ENCODE measurements at places on chromosomes 2 and 18.

DNA sequence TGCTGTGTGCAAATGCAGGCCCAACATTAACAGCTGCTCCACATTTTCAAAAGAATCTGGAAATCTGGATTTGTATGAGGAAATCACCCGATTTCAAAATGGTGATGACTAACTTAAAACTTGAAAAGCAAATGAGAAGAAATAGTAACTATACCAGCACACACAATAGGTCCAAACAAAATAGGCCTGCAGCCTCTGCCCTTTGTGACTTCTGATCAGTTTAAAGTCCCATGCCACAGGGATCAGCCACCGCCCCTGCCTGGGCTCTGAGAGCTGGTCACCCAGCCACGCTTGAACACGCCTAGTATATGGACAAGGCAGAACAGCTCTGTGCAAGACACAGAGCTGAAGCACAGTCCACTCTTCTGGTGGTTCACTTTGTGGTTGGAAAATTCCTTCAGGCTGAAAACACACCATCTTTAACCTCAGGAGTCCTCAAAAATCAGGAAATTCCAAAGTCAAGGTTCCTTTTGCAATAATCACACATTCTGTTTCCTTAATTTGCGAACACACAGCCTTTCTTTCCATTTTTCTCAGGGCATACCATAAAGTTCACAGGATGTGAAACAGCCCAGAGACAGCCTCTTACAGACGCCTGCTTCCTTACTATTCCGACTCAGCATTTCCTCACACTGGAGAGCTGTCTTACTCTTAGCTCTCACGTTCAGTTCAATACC lies 150.1 kb upstream of the RIOK3 start:
- DNase-seq: no peak

- no peak for DNase-seq
Measured at GRCh38 chr2:98324181-98324580, 22.1 kb upstream of the CNGA3 start.

DNA sequence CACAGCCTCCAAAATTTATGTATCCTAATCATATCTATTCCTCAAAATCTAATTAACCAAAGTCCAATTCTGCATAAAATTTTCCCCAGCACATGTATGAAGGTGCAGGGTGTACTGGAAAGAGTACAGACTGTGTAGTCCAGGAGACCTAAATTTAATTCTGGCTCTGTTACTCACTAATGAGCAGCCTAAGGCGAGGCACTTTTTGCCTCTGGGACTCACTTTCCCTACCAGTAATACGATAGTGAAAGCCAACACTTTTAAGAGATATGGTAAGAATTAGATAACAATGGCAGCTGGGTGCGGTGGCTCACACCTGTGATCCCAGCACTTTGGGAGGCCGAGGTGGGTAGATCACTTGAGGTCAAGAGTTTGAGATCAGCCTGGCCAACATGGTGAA lies 177.7 kb downstream of the PIEZO2 start:
- no peak for DNase-seq

GRCh38 chr2:231530099-231531011 lies at the start of gene NMUR1:
NMUR1 (minus strand) TSS chr2:231530445; CDS start chr2:231530361, 84 bp downstream.
- peak; percentile 59 for DNase-seq

DNA sequence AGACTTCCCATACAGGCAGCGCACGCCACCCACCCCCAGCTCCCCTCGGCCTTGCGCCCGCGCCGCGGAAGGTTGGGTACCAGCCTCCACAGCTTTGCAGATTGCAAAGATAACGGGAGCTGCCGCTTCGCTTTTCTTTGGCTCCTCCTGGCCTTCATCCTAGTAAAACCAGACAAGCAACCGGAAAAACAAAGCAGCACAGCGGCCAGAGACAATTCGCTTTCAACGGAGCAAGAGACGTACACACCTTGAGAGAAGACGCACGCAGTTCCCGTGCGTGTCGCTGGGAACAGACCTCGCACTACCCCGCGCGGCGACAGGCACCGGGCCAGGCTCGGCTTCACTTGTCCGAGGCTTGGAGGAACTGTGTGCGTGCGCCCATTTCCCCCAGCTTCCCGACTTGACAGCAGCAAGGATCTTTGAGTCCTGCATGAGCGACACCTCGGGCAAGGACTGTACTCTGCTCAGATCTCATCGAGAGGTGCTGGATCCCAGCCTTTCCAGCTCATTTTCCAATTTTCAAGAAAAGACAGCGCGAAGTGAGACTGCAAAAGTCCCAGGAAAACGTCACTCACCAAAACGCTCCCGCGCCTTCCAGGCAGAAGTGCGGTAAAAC lies 964 bp downstream of the ZBTB7C start:
- DNase-seq: no peak

DNA sequence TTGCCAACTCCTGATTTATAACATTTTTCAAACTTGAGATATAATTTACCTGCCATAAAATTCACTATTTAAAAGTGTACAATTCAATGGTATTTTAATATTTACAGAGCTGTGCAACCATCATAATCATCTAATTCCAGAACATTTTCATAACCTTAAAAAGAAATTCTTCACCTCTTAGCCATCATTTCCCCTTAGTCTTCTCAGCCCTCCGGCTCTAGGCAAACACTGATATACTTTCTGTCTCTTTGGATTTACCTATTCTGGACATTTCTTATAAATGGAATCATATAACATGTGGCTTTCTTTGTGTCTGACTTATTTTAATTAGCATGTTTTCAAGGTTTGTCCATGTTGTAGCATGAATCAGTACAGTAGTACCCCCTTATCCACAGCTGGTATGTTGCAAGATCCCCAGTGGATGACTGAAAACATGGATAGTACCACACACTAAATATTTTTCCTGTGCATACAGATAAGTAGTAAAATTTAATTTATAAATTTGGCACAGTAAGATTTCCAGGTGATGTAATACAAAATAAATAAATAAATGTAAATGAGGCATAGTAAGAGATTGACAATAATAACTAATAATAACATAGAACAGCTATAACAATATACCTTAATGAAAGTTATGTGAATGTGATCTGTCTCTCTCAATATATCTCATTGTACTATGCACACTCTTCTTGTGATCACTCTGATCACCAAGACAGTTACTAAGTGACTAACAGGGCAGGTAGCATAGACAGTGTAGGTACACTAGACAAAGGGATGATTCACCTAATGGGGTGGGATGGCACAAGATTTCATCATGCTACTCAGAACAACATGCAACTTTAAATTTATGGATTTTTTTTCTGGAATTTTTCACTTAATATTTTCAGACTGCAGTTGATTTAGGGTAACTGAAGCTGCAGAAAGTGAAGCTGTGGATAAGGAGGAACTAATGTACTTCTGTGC lies 73.1 kb downstream of the RAB3GAP1 start:
- no peak for DNase-seq

- no peak for DNase-seq
Measured at GRCh38 chr2:227260041-227260440, 65.0 kb upstream of the MFF start.

- no peak for DNase-seq
Measured at GRCh38 chr18:76620321-76621170, 125.5 kb upstream of the ZNF516 start.

DNA sequence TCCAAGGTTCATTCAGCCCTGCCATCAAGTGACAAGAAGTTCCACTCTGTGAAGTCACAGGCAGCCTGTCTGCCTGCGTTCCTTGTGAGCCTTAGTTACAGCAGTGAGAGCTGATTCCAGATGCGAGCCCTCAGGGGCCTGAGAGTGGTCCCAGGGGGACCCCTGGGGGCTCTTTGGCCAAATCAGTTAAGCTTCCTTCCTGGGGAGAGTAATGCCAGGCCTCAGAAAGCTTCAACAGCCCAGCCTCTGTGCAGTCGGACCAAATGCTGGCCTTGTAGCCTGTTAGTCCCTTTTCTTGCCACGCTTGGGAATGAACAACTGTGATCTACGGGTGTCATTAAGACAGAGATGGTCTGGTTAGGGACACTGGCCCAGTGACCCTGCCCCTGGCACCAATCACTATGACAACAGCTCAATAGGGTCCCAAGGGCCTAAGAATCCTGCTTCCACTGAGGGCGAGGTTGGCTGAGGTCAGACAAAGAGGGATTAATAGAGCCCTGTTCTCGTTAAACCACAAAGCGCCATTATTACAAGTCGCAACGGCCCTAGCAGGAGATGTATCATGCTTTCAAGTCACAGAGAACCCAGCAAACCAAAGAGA lies 50.9 kb downstream of the HS1BP3 start:
- no peak for DNase-seq

- DNase-seq: no peak
Measured at GRCh38 chr2:134078354-134078753, 175.5 kb upstream of the MGAT5 start.

- no peak for DNase-seq
Measured at GRCh38 chr2:118845005-118845521, 2.4 kb downstream of the EN1 start.

GRCh38 chr2:144924827-144925226 lies 404.9 kb upstream of the ZEB2 start:
- DNase-seq: no peak

DNA sequence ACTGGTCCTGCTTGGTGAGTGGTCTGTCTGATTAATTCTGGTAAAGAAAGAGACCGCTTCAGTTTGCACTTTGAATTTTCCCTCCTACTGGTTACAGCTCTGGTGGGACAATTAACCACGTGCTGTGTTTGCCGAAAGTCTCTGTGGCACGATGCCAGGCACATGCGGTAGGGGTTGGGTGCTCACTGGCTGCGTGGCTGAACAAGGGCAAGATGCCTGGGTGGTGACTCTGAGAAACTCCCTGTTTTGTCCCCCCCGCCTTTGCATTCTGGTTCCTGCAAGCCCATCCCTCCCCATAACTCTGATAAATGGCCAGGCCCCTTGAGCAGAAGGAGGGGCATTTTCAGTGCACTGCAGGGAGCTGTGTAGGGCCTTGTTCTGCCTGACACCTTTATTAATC lies 206.1 kb downstream of the TFCP2L1 start:
- DNase-seq: no peak

DNA sequence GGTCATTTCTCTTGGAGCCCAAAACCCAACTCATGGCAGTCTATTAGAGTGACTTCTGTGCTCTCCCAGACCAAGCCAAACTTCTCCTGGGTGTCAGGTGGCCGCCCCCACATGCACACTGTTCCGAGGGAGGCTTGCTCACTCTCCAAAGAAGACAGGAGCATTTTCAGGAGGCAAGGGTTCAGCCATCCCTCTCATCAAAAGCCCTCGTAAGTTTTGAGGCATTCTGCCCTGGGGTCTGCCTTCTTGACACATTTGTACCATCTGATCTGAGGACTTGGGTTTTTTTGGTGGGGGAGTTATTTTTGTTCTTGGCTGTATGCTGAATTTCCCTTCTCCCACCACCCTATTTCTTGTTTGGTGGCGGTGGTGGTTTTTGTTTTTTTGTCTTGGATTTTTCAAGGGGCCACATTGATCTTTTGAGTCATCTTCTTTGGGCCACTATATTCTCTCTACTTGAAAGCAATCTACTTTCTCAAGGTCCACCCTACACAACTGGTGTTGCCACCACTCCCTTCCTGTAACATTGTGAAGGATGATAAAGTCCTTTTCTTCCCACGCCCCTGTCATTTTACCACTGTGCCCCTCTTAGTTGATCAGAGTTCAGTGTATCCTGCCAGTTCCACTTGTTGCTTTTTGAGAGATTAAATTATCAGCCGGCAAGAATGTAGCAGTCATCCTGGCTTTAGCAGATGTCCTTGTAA lies 255.8 kb downstream of the CYP26B1 start:
- DNase-seq: no peak

- DNase-seq: no peak
Measured at GRCh38 chr2:119647440-119648169, 31.4 kb upstream of the TMEM177 start.

DNA sequence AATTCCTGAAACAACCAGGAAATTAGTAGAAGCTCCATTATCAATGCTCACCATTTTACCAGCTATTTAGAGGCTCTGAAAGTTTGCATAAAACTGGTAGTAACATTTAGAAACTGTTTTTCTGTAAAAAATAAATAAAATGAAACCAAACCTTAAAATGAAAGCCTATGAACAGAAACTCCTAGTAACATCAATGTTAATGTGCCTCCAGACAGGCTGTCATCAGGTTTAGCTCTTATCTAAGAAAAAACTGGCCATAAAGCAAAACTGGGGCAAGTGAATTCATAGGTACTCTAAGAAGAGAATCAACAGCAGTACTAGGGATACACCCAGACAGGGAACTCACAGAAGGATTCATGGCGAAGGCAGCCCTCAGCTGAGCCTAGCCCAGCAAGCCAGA lies 8.0 kb downstream of the E2F6 start:
- DNase-seq: no peak

- DNase-seq: no peak
Measured at GRCh38 chr18:57776767-57777166, 26.3 kb downstream of the ATP8B1 start.

GRCh38 chr2:233828546-233829192 lies 25.7 kb downstream of the HJURP start:
- DNase-seq: no peak
